ENCODE measurements at places on chromosomes 7 and 10.

DNA sequence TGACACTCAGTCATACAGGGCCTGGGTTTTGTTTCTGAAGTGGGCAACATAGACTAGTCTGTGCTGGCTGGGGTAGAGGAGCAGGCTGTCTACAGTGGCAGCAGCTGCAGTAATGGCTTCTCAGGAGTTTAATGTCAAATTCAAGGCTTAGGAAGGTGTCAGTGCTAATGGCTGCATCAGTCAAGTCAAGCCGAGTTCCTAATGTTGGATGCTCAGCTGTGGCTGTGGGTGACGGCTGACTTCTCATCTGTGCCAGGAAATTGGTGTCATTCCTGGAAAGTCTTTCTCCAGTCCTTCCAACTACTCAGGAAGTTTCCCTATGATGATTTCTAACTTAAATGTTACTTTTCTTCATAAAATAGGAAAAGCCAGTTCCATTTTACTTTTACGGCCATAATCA, 468.1 kb upstream of the IGFBP3 start:
- no peak for DNase-seq

DNA sequence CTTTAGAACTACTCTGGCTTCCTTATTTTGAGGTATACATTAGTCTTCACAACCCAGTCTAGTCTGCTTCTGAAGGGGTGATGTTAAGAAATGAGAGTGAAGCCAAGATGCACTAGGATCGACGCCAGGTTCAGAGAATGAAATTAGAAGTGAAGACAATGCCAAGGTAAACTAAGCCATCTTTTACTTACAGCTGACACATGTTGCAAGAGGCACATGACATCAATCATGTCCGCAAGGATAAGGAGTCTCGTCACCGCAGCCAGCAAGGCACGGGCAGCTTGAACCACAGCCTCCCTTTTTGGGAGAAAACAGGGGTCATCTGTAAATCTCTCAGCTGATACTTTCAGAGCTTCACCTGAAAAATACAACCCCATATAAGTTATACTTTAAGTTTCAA, 156.7 kb downstream of the CTNNA3 start:
- no peak for DNase-seq

- DNase-seq: no peak
These were observed 563.9 kb upstream of the C7orf33 start for GRCh38 chr7:148026713-148027112.

DNA sequence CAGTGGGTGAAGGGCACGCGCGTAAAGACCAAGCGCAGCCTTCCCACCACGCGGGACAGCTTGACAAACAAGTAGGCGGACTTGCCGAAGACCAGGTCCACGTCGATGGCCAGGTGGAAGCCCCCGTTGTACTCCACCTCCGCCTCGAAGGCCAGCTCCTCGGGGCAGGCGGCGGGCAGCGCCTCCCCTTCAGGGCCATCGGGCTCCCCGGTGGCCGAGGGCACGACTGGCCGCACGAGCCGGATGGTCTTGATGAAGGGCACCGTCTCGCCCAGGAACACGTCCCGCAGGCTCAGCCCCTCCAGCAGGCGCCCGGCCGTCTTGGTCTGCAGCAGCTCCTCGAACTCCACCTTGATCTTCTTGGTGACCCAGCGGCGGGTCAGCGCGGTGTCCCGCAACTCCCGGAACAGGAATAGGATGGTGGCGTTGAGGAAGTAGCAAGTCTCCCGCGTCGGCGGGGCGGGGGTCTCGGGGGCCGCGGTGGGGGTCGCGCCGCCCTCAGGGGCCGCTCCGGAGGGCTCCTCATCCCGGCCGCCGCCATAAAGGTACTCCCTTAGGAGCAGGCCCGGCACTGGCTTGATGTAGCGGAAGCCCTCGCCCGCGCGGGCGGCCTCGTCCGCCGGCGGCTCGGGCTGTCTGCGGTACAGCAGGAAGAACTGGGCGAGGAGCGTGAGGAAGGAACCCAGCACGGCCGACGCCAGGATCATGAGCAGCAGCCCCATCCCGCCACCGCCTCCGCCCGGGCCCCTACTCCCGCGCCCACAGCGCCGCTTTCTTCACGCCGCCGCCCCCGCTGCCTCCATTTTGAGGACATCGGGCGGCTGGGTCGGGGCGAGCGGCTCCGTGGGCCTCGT, 507 bp downstream of the PDZD8 start:
- peak; percentile 3 for DNase-seq

- DNase-seq: no peak
These were observed 477.0 kb upstream of the GALNT17 start for GRCh38 chr7:70654979-70655378.

- DNase-seq: no peak
These were observed 291.0 kb downstream of the TNS3 start for GRCh38 chr7:47290867-47291266.

DNA sequence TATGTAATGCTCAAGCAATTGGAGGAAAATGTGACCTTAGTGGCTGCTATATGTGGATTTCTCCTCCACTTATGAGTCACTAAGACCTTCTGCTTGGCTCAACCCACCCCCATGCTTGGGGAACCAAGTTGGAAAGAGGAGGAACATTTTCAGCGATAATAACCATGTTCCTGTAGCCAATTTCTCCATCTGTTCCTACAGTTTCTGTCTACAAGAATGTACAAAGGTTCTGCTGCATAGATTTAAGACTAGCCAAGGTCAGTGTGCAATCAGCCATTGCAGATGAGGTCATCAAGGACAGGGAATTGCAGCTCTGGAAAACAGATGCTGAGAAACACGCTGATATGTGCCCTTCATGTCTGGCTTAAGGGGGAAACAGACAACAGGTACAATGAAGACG, 5.6 kb upstream of the NRCAM start:
- no peak for DNase-seq

GRCh38 chr10:6385665-6386064, 182.9 kb downstream of the PFKFB3 start:
- no peak for DNase-seq

DNA sequence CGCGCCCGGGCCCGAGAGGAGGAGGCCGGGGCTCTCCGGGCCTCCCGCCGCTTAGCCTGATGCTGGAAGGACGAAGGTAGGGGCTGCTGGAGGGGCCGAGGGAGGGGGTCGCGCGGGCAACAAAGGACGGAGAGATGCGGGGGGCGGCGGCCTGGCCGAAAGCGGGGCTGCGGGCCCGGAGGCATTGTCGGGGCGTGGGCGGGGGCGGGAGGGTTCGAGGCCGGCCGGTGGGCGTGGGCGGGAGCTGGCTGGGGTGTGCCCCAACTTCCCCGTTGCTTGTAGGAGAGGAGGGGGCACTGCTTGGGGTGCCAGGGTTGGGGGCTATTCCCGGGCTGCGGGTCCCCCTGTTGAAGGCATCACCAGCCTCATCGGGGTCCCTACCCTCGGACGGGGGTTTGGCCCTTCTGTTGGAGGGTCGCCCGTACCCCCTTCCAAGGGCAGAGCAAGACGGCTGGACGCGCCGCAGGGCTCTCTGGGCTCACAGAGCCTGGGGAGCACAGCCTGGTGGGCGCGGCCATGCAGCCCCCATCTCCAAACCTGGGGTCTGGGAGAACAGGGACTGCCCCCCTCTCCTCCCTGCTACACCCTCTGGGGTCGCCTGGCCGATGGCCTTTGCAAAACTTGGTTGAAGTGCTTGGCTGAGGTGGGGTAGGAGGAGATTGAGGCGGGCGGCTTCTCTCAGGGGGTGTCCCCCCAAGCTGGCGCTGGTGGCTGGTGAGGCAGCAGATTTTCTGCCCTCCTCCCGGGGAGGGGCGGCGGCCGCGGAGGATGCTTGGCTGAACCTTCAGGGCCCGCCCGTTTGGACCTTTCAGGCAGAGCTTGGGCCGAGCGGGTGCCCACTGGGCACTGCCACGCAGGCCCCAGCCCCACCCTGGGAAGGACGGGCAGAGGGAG, 699 bp downstream of the CLIP2 start:
- DNase-seq: no peak

- no peak for DNase-seq
These were observed 15.4 kb upstream of the BTBD16 start for GRCh38 chr10:122255509-122256301.

GRCh38 chr7:131400681-131401176, 73.1 kb downstream of the MKLN1 start:
- no peak for DNase-seq

GRCh38 chr10:131729361-131729760, 171.4 kb upstream of the PPP2R2D start:
- DNase-seq: no peak

- no peak for DNase-seq
These were observed 37.7 kb downstream of the SNX13 start for GRCh38 chr7:17902599-17902998.

DNA sequence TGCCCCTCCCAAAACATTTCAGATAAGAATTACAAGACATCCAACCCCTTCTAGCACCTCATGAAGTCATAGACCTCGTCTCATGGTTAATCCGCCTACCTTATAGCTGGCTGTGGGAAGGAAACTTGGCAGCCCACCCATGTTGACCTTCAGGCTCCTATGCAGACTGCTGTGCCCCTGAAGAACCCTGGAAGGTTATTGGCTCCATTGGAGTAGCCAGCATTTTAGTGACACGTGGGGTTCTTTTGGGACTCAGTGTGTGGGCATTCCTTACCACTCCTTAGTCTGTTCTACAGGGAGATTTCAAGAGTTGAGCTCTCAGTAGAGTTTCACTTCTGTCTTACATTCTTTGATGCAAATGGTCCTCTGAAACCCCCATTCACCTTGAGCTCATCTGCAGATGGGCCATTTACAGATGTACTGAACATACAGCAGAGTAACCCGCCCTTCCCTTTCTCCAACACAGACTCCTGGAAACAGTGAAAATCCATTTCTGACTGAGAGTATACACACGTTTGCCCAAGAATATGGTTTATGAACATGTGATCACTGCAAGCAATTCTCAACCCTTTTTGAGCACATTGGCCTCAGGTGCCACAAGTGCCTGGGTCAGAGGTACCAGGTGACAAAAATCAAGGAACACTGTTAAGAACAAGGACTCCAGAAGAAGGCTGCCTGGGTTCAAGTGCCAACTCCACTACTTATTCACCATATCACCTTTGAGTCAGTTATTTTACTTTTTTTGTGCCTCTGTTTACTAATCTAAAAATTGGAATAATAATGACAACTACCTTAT, 54.0 kb upstream of the HECW1 start:
- no peak for DNase-seq

GRCh38 chr7:157401567-157402387, 65.0 kb downstream of the DNAJB6 start:
- DNase-seq: no peak

GRCh38 chr7:158525648-158526484, 61.8 kb downstream of the PTPRN2 start:
- DNase-seq: no peak

DNA sequence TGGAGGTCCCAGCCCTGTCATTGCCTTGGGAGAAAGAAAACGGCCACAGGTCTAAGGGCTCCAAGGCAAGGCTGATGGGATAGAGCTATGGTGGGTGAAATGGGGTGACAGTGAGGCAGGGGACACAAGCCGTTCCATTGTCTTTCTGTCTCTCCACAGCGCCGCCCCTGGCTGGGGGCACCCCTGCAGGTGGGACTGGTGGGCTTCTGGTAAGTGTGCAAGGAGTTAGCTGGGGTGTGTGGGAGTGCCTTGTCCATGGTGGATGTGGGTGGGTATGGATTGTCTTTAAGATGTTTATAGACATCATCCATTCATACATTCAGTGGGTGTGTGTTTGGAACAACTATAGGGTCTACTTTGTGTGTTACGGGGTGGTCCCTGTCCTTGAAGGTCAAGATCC, 7.5 kb downstream of the SFXN3 start:
- DNase-seq: no peak

GRCh38 chr7:1365846-1366245, 93.4 kb downstream of the MICALL2 start:
- no peak for DNase-seq

DNA sequence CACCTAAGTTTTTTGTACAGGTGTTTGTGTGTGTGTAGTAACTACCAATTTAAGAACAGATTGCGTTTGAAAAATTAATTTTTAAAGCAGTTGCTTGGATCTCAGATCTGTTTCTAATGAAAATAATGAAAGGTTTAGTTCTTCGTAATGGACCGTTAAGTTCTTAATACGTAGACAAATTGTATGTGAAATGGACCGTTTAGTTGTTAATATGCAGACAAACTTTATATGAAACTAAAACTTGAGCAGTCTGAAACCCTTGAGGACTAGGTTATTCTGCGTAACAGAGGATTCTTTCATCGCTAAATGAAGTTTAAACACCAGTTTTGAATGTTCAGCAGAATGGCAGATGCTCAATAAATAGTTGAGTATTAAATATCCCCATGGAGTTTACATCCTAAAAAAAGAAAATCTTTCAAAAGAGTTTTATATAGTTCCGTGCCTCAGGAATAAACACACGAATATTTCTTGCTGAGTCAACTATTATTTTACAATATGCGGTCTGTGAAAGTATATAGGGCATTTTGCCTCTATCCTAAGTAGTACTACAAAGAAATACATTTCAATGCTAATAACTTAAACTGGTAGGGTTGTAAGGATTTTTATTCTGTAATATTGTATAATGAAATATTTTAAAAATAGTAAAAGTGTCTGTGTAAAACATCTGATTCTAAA, 1.2 kb downstream of the DBF4 start:
- DNase-seq: no peak

DNA sequence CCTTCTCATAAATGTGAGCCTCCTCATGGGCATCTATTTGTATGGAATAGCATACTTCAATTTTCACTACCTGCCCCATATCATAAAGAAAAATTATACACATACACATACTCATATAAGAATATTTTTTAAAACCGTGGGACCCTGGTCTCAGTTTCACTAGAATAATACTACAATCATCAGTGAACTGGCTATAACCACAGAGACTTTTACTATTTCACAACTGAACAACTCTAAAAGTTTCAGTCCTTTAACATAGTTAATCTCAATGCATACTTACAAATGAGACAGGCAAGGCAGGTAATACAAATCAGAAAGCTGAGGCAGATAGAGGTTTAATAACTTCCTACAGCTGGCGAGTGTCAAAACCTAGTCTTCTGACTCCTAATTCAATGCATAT, 83.1 kb downstream of the LRRN3 start:
- DNase-seq: no peak

DNA sequence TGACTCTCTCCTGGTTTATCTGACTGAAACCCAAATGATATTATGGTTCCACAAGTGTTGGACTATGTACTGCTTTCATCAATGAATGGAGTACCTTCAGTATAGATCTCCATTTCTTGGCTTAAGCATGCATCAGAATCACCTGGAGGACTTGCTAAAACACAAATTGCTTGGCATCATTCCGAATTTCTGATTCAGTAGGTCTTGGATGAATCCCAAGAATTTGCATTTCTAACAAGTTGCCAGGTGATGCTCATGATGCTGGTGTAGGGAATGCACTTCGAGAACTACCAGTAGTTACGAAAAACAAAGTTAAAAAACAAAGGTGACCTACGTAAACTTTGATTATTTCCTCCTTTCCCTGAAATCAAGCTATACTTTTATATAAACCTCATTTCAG, 119.0 kb upstream of the FEZF1 start:
- no peak for DNase-seq

GRCh38 chr10:71770789-71771188, 2.5 kb downstream of the VSIR start:
- no peak for DNase-seq

DNA sequence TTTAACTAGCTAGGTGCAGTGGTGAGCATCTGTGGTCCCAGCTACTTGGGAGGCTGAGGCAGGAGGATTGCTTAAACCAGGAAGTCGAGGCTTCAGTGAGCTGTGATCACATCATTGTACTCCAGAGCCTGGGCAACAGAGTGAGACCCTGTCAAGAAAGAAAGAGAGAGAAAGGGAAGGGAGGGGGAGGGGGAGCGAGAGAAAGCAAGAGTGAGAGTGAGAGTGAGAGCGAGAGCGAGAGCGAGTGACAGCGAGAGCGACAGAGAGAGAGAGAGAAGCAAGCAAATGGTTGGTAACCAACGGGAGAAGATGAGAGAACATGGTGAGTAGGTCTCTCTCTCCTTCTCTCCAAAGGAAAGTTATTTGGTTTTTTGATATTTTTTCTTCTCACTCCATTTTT, 69.8 kb upstream of the DGKI start:
- no peak for DNase-seq

All from activated CD4-positive, alpha-beta T cell treated with anti-CD3 and anti-CD28 coated beads, Interleukin-2, amount 50 U/mL, for 24 hours (primary cell).